ENCODE measurements at places on chromosomes 16 and 17.

DNA sequence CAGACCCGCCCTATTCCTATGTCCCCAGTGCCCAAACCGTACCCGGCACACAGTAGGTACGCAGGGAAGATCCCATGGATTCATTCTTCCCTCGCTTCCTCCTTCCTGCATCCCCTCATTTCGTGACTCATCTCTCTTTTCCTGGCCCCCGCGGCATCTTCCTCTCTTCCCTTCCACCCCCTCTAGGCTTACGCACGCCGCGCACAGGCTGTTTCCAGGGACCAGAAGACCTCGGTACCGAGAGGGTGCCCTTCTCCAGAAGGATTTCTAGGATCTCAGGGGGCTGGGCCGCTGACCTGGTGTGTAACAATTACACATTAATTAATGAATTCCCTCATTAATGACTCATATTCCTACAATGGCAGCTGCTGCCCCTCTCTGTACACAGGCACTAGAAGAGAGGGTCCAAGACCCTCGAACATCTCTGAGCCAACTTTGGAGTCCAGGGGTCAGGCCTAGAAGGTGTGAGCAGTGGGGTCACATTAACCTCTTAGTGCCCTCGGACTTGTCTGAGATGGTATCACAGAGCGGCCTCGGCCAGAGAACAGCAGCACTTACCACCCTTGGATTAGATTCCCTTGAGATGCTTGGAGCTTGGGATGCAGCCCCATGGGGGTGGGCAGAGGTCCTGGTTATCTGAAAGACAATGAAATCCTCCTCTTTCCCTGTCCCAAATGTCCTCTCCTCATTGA, 16.8 kb upstream of the PLLP start:
- DNase-seq, result no peak

GRCh38 chr16:64440005-64440404, 681.9 kb downstream of the CDH11 start:
- no peak for DNase-seq

GRCh38 chr17:72735048-72735447, 357.4 kb downstream of the SLC39A11 start:
- no peak for DNase-seq

GRCh38 chr17:69609473-69610305, 195.2 kb downstream of the MAP2K6 start:
- DNase-seq, result no peak

- DNase-seq, result no peak
These were observed 293.4 kb downstream of the XYLT1 start for GRCh38 chr16:17177242-17177958.

DNA sequence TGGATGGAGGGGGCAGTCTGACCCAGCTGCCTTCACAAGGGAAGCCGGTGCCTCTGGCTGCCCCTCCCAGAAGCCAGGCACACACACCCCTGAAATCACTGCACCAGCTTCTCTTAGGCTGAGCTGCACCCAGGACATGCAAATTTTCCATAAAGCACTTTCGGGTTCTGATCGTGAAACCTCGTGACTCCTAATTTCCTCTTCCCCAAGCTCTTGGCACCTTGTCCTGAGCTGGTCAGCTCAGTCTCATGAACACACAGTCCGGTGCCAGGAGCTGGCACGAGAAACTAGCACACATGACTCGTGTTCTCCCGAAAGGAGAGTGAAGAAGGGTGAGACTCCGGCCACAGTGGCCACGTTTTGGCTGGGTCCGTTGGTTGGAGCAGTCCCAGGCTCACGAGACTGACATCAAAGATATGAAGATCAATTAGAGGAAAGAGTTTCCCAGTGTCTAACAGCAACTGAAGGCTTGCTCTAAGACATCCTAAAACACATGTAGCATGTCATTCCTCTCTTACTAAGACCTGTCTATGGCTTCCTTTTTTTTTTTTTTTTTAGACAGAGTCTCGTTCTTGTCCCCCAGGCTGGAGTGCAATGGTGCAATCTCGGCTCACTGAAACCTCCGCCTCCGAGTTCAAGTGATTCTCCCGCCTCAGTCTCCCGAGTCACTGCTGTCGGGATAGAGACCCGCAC, 9.2 kb upstream of the ABR start:
- DNase-seq, result no peak

- no peak for DNase-seq
These were observed 15.1 kb downstream of the IGSF6 start for GRCh38 chr16:21637032-21637968.

DNA sequence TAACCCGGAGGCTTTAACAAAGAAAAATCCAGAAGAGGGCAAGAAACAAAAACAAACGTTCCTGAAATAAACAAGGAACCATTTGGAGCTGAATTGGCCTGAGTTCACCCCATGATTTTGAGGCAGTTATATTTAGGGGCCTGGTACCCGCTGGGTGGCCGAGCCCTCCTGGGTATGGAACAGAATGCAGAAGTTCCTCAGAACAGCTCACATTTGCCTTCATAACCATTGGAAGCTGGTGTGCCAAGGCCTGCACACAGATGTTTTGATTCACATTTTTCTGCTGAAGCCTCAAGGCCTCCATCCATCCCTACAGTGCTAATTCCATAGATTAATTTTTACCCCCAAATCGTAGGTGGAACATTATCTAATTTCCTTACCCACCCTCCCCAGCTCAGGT, 3.3 kb upstream of the ZFHX3 start:
- no peak for DNase-seq

DNA sequence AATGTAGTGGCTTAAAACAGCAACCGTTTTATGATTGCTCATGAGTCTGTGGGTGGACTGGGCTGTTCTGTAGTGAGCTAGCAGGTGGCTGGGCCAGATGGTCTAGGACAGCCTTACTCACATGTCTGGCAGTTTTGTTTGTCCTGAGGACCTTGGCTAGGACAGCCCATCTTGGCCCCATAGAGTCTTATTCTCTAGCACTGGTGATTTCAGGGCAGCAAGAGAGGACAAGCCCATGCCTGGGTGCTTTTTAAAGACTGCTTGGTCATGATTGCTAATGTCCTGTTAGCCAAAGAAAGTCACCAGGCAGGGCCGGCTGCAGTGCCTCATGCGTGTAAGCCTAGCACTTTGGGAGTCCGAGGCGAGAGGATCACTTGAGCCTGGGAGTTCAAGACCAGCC, 139.8 kb downstream of the KATNIP start:
- no peak for DNase-seq

- no peak for DNase-seq
These were observed 9.6 kb downstream of the AP2B1 start for GRCh38 chr17:35596530-35597233.

- no peak for DNase-seq
These were observed 100.6 kb downstream of the STXBP4 start for GRCh38 chr17:55068862-55069811.

- DNase-seq, result no peak
These were observed 24.0 kb downstream of the TRIM16 start for GRCh38 chr17:15660077-15660476.

DNA sequence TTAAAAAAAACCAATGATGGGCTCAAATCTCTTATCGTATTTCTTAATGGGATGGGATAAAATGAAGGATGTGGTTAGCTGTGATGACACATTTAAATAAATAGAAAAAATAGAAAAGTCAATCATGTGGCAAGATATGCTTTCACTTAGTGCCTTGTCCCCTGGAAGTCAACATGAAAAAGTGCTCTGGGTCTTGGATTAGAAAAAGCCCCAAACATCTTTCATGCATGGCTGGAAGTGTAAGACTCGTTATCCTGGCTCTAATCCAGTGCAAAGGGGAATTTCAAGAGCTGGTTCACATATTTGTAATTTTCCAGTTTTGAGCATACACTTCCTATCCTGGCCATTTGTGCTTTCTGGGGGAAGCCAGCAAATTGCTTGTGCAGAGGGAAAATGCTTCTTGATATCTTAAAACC, 160.9 kb downstream of the MAP2K6 start:
- DNase-seq, result no peak

DNA sequence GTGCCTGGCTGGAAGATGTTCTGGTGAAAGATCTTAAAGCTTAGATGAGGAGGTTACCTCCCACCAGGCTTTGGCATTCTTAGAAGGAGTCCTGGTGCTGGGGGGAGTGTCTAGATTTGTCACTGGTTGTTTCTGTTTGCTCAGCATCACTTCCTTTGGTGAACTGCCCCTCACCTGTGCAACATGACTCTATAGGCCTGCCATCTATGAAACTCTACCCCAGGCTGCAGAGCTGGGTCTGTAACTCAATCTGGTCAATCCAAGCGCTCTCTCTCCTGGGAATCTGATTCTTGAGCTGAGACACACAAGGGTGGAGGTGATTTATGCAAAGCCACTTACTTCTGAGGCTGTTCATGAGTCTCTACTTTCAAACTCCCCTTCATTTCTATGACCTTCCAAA, 399.4 kb downstream of the NPIPA7 start:
- DNase-seq, result no peak

DNA sequence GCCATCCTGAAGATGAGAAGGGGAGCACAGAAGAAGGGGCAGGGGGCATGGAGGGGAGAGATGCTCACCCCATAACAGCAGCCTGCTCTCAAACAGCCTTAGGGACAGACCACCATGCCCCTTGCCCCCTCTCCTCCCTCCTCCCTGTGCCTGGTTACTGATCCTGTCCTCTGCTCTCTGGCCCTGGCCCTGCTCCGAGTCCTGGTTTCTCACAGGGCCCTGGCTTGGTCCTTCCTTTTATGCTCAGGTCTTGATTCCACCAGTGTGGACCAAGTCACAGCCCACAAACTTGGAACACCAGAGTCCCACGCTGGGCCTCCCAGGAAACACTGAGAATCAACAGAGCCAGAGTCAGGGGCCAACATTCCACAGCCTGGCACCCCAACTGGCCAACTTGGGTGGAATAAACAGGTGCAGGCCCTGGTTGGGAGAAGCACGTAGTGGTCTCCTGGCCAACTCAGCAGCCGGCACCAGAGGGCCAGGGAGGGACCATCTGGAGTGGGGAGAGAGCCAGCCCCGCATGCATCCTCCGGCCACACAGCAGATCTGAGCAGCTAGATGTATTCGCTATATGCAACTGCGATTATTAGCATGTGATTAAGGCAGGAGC, 44.9 kb upstream of the CDC42EP4 start:
- DNase-seq, result no peak

GRCh38 chr16:316741-317464, 33.9 kb downstream of the PDIA2 start:
- DNase-seq, result no peak

DNA sequence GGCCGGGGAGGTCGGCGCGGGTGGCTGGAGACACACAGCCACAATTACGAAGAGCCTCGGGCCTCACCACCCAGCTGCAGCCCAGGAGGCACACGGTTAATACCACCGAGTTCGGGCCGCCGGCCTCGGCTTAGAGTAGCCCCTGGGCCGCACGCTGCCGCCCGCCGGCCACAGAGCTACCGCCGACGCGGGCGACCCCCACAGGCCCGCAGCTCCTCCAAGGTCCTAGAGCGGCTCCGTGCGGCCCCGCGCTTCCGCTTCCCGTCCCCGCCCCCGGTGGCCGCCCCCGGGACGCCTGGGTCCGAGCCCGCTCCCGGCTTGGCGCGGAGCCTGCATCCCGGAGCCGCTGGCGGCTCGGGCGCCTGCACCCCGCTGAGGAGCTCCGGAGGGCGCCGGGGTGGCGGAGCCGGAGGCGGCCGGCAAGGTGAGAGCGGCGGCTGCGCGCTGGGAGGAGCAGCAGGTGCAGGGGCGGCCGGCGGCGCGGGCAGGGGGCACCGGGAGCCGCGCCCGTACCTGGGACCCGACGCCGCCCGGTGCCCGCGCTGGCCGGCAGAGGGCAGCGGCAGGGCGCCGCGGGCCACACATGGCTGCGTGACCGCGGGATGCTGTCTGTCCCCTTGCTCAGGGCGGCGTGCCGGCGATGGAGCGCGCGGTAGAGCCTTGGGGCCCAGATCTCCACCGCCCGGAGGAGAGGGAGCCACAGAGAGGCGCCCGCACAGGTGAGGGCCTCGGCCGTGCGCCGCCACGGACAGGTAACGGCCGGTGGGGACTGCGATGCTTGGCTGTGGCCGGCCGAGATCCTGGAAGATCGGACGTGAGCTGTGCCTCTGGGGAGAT, at the start of gene ZNF48:
Gene ZNF48, plus strand, starts transcription at position 266 of the 837 bp plus-strand sequence. Its CDS starts 375 bp downstream, at position 641.
- DNase-seq, result peak; percentile 72

DNA sequence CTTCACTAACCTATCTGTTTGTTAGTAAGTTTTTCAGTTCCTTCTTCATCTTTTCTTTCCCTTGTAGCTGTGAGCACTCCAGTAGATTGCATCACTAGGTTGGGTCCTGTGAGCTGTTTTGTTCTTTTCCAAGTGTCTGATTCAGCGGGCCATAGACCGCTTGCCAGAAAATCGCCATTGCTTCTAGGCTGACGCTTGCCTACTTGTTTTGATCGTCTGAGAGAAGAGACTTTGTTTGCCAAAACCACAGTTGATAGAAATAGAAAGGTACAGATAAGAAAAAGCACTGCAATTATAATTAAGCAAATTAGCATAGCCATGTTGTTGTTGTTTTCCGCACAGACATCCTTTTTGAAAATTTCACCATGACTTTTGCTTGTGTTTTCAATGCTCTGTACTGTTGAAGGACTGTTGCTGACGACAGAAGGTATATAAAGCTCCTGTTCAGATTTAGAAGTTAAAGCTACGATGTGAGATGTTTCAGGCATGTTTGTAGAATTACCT, 3.1 kb downstream of the EVI2A start:
- DNase-seq, result peak; percentile 36

GRCh38 chr16:89958596-89958995, 10.0 kb downstream of the DEF8 start:
- no peak for DNase-seq

- no peak for DNase-seq
These were observed 168.9 kb downstream of the COPRS start for GRCh38 chr17:31690151-31690551.

- DNase-seq, result no peak
These were observed 7.2 kb downstream of the NF1 start for GRCh38 chr17:31101943-31102342.

- no peak for DNase-seq
These were observed 129.0 kb downstream of the CDH13 start for GRCh38 chr16:82755570-82756282.

DNA sequence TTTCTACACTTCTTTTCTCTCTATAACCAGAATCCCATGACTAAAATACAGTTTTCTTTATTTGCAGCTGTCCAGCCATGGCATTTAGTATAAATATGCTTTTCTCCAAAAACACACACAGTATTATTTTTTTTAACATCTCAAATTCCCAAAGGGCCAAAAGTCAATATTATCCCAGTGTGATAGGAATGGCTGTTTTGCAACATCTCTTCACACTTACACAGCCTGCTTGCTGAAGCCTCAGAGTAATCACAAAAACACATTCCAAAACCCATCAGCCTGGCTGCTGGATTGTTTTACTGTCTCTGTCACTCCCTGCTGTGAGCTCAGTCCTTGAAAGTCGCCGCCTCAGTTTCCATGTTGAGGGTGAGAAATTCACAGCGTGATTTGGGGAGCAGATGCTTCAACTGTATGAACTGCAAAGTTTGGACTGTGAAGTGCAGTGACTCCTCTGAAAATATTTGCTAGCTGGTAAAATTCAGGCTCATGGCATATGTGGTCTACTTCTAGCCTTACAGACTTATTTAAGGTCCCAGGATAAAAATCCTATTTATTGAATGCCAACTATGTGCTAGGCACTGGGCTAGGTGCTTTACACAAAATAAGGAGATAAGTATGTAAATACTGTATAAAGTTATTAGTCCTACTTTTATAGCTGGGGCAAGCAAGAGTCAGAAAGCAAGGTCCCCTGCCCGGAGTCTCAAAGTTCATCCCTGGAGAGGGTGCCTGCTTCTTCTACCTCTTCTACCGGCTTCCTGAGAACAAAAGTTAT, 116.5 kb downstream of the SOCS1 start:
- DNase-seq, result no peak

- no peak for DNase-seq
These were observed 1.4 kb downstream of the UBE2I start for GRCh38 chr16:1310832-1311200.

- no peak for DNase-seq
These were observed 41.3 kb downstream of the GAS7 start for GRCh38 chr17:10156948-10157607.

All from stimulated activated CD4-positive, alpha-beta T cell treated with anti-CD3 and anti-CD28 coated beads, Interleukin-4, amount 100 ng/mL, for 1 hour (primary cell).